ENCODE measurements at places on chromosomes 4 and X.

DNA sequence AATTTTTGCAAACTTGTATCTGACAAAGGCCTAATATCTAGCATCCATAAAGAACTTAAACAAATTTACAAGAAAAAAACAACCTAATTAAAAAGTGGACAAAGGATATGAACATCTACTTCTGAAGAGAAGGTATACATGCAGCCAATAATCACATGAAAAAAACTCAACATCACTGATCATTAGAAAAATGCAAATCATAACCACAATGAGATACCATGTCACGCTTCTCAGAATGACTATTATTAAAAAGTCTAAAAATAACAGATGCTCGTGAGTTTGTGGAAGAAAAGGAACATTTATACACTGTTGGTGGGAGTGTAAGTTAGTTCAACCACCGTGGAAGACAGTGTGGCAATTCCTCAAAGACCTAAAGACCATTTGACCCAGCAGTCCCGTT is 24.0 kb downstream of the CEP44 start:
- no peak for DNase-seq

DNA sequence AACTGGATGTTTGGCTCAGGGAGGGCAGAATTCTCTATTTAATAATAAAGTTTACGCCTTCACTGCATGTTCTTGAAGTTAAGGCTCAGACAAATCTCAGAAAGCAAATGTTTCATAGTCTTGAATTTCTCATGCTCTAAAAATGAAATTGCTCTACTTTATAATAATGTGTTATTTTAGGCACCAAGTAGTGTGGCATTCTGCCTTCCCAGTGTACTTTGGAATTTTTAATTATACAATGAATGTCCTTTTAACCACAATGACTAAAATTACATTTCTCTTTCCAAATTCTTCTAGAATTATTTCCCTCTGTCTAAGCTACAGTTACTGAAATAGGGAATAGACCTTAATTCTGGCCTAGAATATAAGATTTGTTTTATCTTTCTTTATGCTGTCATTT is 97.9 kb upstream of the PDE5A start:
- DNase-seq: no peak

DNA sequence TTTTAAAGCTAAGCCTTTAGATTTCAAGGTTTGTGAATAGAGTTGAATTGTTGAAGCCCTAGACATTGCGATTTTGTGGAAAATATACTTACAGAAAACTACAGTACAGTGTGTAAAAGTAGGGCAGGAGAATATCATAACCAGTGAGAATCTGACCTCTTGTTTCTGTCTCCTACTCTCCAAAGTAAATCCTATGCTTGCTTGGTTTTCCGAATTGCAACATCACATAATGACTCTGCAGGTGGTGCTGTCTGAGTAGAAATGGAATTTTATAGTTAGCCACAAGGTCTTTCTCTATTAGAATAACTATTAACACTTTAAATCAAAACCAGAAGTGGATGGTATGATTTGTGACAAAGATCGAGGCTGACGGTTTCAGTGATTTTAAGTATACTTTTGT is 505.6 kb downstream of the RAPGEF2 start:
- no peak for DNase-seq

DNA sequence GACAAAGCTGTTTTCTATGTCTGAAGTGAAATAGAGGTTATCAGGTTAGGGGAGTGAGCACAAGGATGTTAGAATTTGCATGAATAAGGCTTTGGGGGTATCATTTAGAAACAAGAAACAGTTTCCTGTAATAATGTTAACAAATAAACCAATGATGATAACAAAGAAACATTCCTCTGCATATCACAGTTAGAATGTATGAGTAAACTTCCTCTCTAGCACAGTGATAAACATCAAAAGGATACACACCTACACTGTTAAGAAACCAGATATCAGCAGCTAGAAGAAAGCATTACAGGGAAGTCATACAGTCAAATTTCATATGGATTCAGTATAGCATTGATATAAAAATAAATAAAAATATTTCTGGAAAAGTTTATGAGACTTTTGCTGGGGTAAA is 340.0 kb upstream of the MAGEB16 start:
- DNase-seq: no peak

GRCh38 chr4:177032341-177032740 is 239.6 kb upstream of the VEGFC start:
- DNase-seq: no peak

GRCh38 chrX:102067966-102068723 is 57.3 kb upstream of the TCEAL2 start:
- peak; percentile 18 for DNase-seq
